IMR-90 (cell line): ENCODE measurements at places on chromosomes 13 and 19. TPM values are rescaled to one million over a fixed set of nuclear protein-coding genes. Genes with fewer than 3 reads are reported as not detected.
A peak's percentile ranks its signal among the peaks of the same experiment; 100 is the strongest.

- peak; percentile 81 for DNase-seq
Observed at GRCh38 chr13:31945202-31945961, 86.2 kb upstream of the FRY start.

- peak; percentile 30 for DNase-seq
Observed at GRCh38 chr19:35715981-35716800, 1.6 kb upstream of the KMT2B start.

GRCh38 chr13:49935171-49936074 is 717 bp downstream of the SPRYD7 start:
- DNase-seq: peak; percentile 50

GRCh38 chr13:61286148-61286745 is 129.4 kb downstream of the PCDH20 start:
- no peak for DNase-seq

- no peak for DNase-seq
Observed at GRCh38 chr13:109012115-109012514, 382.7 kb downstream of the MYO16 start.

The ACTN4 gene
- polyA plus RNA-seq: 497 and 541 TPM in 2 replicates

The STARD13 gene
- 23.6 and 27.0 TPM in 2 replicates for polyA plus RNA-seq

The ZNF575 gene
- 0.77 and 0.87 TPM in 2 replicates for polyA plus RNA-seq

The MAG gene
- polyA plus RNA-seq: not detected in 2 replicates

The F2RL3 gene
- 0.03 TPM in 1 of 2 replicates, not detected in the other for polyA plus RNA-seq
